ENCODE measurements at places on chromosomes 5 and 9. TPM values are rescaled to one million over a fixed set of nuclear protein-coding genes. Genes with fewer than 3 reads are reported as not detected.

ANKRA2 gene
- total RNA-seq, result 19.1 TPM

OTP gene
- total RNA-seq, result not detected

FAM200C gene
- total RNA-seq, result 4.8 TPM

TLX3 gene
- not detected for total RNA-seq

GABRA1 gene
- not detected for total RNA-seq

WWC1 gene
- total RNA-seq, result 0.33 TPM

SHC3 gene
- total RNA-seq, result 12.2 TPM

TIFAB gene
- not detected for total RNA-seq

IGFBPL1 gene
- 5.5 TPM for total RNA-seq

LVRN gene
- total RNA-seq, result 3.7 TPM

CWC27 gene
- total RNA-seq, result 21.4 TPM

SLC4A9 gene
- not detected for total RNA-seq

PCDH12 gene
- total RNA-seq, result 8.7 TPM

PPP3R2 gene
- not detected for total RNA-seq

TERT gene
- total RNA-seq, result not detected

FAM78A gene
- 4.1 TPM for total RNA-seq

COL15A1 gene
- 129 TPM for total RNA-seq

IL3 gene
- not detected for total RNA-seq

PCDHAC2 gene
- 0.33 TPM for total RNA-seq

LCN1 gene
- total RNA-seq, result not detected

FGF10 gene
- 12.2 TPM for total RNA-seq

RNF224 gene
- total RNA-seq, result not detected

PROB1 gene
- total RNA-seq, result 4.4 TPM

C1QTNF3 gene
- 11.9 TPM for total RNA-seq

WDR31 gene
- 2.3 TPM for total RNA-seq

GABRA6 gene
- not detected for total RNA-seq

FGF1 gene
- total RNA-seq, result 2.3 TPM

TICAM2 gene
- 7.7 TPM for total RNA-seq

GTF3C4 gene
- 9.5 TPM for total RNA-seq

PRXL2C gene
- 28.9 TPM for total RNA-seq

TNPO1 gene
- 94.9 TPM for total RNA-seq

KIF24 gene
- total RNA-seq, result 0.38 TPM
